ENCODE measurements at places on chromosomes 11 and 22. TPM values are rescaled to one million over a fixed set of nuclear protein-coding genes. Genes with fewer than 3 reads are reported as not detected.

Gene RIMBP3C
- not detected for total RNA-seq

Gene KRTAP5-8
- not detected for total RNA-seq

Gene HYLS1
- 13.3 TPM for total RNA-seq

Gene OR51B5
- not detected for total RNA-seq

DNA sequence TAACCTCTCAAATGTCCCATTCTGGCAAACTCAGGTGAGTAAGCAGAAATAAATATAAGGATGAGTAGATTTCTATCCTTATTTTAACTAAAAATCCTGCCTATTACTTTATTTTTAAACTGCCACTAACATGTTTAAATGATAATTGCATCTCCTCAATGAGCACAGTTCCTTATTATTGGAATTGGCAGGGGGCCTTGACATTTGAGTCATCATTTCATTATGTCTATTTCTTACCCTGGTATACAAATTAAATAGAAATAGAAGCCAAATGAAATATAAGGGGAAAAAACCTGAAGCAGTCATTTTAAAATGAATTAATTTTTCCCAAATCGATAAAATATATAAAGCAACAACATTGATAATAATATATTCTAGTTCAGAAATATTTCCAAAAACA is 81.2 kb downstream of the GUCY1A2 start:
- DNase-seq = no peak

DNA sequence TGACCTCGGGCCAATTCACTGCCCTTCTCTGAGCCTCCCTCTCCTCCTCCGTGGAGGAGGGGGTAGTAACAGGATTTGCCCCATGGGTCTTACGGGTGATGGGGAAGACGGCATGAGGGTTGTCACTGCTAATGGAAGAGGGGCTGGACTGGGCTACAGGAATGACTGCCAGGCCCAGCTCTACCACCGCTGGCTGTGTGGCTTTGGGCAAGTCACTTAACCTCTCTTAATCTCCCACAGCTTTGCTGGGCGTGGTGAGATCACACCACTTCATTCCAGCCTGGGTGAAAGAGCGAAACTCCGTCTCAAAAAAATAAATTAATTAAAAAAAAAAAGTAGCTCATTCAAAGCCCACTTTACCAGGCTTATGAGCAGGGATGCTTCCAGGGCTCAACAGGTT is 2.8 kb downstream of the SYT12 start:
- DNase-seq = no peak

GRCh38 chr22:48258811-48259210 is 1496.4 kb downstream of the TBC1D22A start:
- DNase-seq = no peak

DNA sequence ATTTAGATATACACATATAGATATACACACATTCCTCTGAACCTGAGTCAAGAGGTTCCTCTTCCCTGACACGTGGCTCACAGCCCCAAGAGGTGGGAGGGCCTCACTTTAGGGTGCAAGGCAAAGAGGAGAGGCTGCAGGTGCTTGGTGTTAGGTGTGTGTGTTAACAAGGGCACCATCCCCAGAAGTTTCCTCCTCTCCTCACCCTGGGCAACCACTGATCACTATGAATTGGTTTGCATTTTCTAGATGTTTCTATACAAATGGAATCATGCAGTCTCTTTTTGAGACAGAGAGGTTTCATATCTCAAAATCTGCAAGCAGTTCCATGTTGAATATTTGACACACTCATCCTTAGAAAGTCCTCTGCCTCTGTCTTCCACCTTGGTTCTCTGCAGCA is 120.9 kb upstream of the NECTIN1 start:
- DNase-seq = no peak

GRCh38 chr11:46499821-46500220 is 94.0 kb downstream of the AMBRA1 start:
- no peak for DNase-seq
